ENCODE measurements at places on chromosomes 7 and 10. TPM values are rescaled to one million over a fixed set of nuclear protein-coding genes. Genes with fewer than 3 reads are reported as not detected.
A peak's percentile ranks its signal among the peaks of the same experiment; 100 is the strongest.

OPALIN gene
- total RNA-seq = not detected

HMX2 gene
- total RNA-seq = not detected

OR2A42 gene
- total RNA-seq = not detected

ING3 gene
- total RNA-seq = 37.7 TPM

GRCh38 chr10:31645786-31646185, 282.8 kb downstream of the ARHGAP12 start:
- H3K36me3 ChIP-seq = no peaks in the 10 kb centered on the region
- H3K27ac ChIP-seq = peak overlapping the region; percentile 18
- no peaks in the 10 kb centered on the region for H3K4me1 ChIP-seq
- H3K4me3 ChIP-seq = no peak overlapping the region
- no peak for DNase-seq

- peak; percentile 90 for DNase-seq
- peak overlapping the region; percentile 97 for H3K27ac ChIP-seq
- peaks cover 36% of the 10 kb centered on the region for H3K4me1 ChIP-seq
- no peaks in the 10 kb centered on the region for H3K27me3 ChIP-seq
- no peaks in the 10 kb centered on the region for H3K36me3 ChIP-seq
Measured at GRCh38 chr10:102645741-102646609, 1.7 kb downstream of the TRIM8 start.

DNA sequence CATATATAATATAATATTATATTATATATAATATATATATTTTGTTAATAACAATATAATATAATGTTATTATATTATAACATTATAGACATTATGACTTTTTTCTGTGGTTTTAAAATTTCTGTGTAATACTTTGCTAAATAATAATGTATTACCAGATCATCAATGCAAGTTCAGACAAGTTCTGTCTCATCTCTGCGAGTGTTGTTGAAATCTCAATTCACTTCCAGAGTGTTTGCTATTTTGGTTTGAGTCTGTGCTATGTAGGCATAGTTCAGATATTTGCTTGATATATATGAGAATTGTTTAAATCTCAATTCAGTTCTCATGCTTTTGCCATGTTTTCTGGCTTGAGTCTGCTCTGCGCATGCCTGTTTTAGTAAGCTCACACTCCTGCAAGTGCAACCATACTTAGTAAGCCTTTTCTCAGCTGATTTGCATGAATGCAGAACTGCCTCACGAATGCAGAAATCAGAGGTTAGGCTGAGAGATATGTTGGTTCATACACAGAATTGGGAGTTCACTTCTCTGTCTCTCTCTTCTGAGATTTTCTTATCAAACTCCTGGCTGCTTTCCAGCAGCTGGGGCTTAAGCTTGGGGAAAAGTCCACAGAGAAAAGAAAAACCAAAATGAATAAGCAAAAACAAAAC, 830.2 kb upstream of the SORCS1 start:
- DNase-seq = no peak
- no peaks in the 10 kb centered on the region for H3K27me3 ChIP-seq
- no peak overlapping the region for H3K27ac ChIP-seq
- H3K4me1 ChIP-seq = no peaks in the 10 kb centered on the region

- no peaks in the 10 kb centered on the region for H3K4me1 ChIP-seq
- H3K27ac ChIP-seq = no peak overlapping the region
- H3K27me3 ChIP-seq = no peaks in the 10 kb centered on the region
- H3K4me3 ChIP-seq = no peak overlapping the region
- H3K36me3 ChIP-seq = no peaks in the 10 kb centered on the region
Measured at GRCh38 chr7:28630350-28630749, 218.0 kb downstream of the CREB5 start.

- H3K27ac ChIP-seq = no peak overlapping the region
- H3K36me3 ChIP-seq = no peaks in the 10 kb centered on the region
- DNase-seq = no peak
- H3K27me3 ChIP-seq = no peaks in the 10 kb centered on the region
Measured at GRCh38 chr7:31256506-31256905, 84.0 kb downstream of the NEUROD6 start.

DNA sequence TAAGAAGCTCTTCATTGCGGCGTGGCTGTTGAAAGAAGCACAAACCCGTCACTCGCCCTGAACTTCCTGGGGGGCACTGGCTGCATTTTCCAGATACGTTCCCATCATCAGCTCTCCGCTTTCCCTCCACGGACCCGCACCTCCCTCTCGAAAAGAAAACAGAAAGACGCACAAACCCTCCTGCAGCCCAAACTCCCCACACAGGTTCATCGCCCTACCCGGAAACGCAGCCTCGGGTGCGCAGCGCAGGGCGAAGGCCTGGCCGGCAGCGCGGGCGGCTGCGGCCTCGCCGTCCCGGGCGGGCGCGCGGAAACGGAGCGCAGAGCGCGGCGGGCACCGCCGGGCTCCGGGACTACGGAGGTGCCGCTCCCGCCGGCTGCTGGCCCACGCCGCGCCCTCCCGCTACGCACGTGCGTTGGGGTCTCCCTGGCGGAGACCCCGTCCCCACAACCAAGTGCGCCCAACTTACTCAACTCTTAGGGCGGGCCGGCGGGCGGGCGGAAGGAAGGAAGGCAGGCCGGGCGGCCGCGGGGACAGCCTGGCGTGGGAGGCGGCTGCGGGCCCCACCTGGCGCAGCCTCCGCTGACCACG, 822 bp downstream of the ZNF800 start:
- no peaks in the 10 kb centered on the region for H3K36me3 ChIP-seq
- peaks cover 7% of the 10 kb centered on the region for H3K4me1 ChIP-seq
- no peak for DNase-seq
- peak overlapping the region; percentile 82 for H3K27ac ChIP-seq
- H3K4me3 ChIP-seq = peak overlapping the region; percentile 67

DNA sequence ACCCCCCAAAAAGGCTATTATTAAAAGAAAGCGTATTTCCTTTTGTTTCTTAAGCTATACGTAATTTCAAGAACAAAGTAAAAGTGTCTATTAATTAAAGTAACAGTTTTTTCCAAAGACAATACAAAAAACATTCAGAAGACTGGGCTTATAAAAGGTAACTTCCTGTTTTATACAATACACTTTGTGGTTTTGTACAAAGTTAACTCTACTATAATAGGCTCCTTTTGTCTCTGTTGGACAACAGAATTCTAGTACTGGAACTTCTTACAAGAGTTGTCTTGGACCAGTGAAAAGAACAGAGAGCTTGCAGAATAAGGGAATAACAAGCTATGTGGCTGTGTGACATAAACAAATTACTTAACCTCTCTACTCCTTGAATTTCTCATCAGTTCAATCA, 21.5 kb downstream of the SFMBT2 start:
- H3K27me3 ChIP-seq = no peaks in the 10 kb centered on the region
- no peak overlapping the region for H3K27ac ChIP-seq
- H3K4me1 ChIP-seq = no peaks in the 10 kb centered on the region
- no peaks in the 10 kb centered on the region for H3K36me3 ChIP-seq
- DNase-seq = no peak

- no peak overlapping the region for H3K27ac ChIP-seq
- H3K4me3 ChIP-seq = no peak overlapping the region
- H3K4me1 ChIP-seq = no peaks in the 10 kb centered on the region
- H3K36me3 ChIP-seq = no peaks in the 10 kb centered on the region
- no peaks in the 10 kb centered on the region for H3K27me3 ChIP-seq
Measured at GRCh38 chr7:56009695-56010094, 41.5 kb downstream of the PSPH start.

- no peaks in the 10 kb centered on the region for H3K36me3 ChIP-seq
- peak overlapping the region; percentile 66 for H3K27ac ChIP-seq
- peak overlapping the region; percentile 22 for H3K4me3 ChIP-seq
- no peaks in the 10 kb centered on the region for H3K4me1 ChIP-seq
- peak; percentile 87 for DNase-seq
Measured at GRCh38 chr7:42493436-42494198, 256.6 kb upstream of the GLI3 start.

- no peak overlapping the region for H3K4me3 ChIP-seq
- no peaks in the 10 kb centered on the region for H3K36me3 ChIP-seq
- peak overlapping the region; percentile 73 for H3K27ac ChIP-seq
- DNase-seq = peak; percentile 78
- no peaks in the 10 kb centered on the region for H3K27me3 ChIP-seq
Measured at GRCh38 chr10:88934900-88935672, 17.5 kb downstream of the ACTA2 start.

DNA sequence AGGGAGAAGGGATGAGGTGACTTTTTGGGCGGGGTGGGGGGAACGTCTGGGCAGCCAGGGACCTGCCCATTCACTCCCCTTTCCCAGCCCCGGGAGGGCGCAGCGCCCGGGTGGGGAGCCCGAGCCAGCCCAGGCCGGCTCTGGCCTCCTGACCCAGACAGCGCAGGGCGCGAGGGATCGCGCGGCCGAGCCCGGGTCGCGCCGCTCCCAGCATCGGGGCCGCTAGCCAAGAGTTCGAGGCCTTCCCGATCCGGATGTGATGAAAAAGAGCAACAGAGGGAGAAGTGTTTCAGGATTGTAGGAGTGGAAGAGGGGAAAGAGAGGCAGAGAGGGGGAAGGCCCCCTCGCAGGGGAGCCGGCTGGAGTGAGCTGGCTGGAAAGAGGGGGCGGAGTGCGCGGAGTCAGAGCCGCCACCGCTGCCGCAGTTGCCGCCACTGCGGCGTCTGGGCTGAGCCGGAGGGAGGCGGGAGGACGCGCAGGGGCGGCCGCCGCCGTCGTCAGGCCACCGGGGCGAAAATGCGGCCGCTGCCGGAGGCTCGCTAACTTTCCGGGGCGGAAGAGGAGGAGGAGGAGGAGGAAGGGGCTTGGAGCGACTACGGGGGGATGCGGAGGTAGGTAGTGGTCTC, at the start of gene MDFIC:
MDFIC (plus strand) TSS at position 69 of the 626 bp plus-strand sequence. CDS start 940 bp downstream, outside the sequence.
- H3K4me1 ChIP-seq = peaks cover 8% of the 10 kb centered on the region
- no peaks in the 10 kb centered on the region for H3K27me3 ChIP-seq
- H3K36me3 ChIP-seq = no peaks in the 10 kb centered on the region
- H3K27ac ChIP-seq = peak within 1 kb of the TSS; percentile 93
- peak within 1 kb of the TSS; percentile 80 for H3K4me3 ChIP-seq

DNA sequence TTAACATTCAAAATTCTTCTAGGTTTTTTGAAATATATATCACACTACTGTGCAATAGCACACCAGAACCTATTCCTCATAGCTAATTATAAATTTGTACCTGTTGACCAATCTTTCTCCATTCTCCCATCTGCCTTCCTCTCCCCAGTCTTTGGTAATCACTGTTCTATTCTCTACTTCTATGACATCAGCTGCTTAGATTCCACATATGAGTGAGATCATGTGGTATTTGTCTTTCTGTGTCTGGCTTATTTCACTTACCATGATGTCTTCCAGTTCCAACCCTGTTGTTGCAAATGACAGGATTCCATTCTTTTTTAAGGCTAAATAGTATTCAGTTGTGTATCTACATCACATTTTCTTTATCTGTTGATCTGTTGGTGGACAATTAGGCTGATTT, 54.4 kb upstream of the CCDC6 start:
- H3K4me3 ChIP-seq = no peak overlapping the region
- DNase-seq = no peak
- no peaks in the 10 kb centered on the region for H3K36me3 ChIP-seq

DNA sequence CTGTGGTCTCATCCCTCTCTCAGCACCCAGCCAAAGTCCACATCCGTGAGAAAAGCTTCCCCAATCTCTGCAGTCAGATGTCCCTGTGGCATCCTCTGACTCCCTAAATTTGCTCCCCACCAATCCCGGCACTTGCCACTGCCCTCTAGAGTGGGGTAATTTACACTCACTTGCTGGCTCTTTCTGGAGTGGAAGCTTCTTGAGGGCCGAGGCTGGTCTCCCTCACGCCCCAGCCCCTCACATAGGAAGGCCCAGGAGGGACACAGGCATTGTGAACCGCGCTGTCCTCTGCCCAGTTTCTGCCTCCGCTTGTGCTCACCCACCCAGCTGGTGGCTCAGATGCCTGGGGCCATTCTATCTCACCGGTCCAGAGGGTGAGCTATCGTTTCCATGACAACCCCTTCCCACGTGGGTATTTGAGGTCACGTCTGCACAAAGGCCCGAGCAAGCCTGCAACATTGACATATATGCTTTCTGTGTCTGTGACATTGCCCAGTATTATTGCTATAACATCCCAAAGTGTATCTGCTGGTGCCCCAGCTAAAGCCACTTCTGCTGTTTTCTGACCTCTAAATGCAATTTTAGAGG, 97.3 kb upstream of the CTBP2 start:
- H3K27ac ChIP-seq = no peak overlapping the region
- H3K27me3 ChIP-seq = no peaks in the 10 kb centered on the region
- H3K4me1 ChIP-seq = no peaks in the 10 kb centered on the region

- no peaks in the 10 kb centered on the region for H3K4me1 ChIP-seq
- H3K4me3 ChIP-seq = no peak overlapping the region
- H3K27ac ChIP-seq = no peak overlapping the region
- no peak for DNase-seq
- H3K36me3 ChIP-seq = no peaks in the 10 kb centered on the region
Measured at GRCh38 chr10:94069884-94070283, 76.2 kb downstream of the PLCE1 start.

- H3K27me3 ChIP-seq = no peaks in the 10 kb centered on the region
- no peaks in the 10 kb centered on the region for H3K36me3 ChIP-seq
- H3K4me1 ChIP-seq = no peaks in the 10 kb centered on the region
- no peak overlapping the region for H3K4me3 ChIP-seq
Measured at GRCh38 chr10:6722616-6723004, 142.5 kb upstream of the PRKCQ start.

DNA sequence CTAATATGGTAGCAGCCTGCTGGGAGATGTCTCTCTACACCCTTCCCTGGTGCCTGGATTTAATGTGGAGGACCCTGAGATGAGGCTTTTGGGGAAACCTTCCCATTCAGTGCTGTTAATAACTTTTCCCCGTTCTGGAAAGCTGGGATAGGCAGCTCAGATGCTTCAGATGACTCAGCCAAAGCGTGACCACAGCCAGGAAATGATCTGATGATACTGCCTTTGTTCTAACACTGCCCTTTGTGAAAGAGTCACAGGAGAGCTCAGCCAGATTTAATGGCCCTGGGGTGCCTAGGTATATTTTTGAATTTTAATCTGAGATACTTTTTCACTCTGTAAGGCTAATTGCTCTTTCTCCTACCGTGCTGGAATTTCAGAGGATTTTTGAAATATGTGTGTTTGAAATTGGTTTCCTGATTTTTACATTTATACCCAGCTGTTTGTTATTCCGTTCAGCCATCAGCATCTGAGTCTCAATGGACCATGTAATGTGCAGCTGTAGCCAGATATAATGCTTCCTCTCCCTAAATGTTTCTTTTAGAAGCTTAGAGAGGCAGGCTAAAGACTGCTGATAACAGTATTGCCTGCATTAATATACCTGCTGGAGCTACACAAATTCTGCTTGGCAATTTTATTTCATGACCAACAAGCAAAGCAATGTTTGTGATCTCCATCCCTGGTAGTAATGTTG, 17.8 kb downstream of the CELF2 start:
- H3K4me1 ChIP-seq = no peaks in the 10 kb centered on the region
- no peaks in the 10 kb centered on the region for H3K36me3 ChIP-seq
- DNase-seq = peak; percentile 72

- no peak overlapping the region for H3K4me3 ChIP-seq
- no peak for DNase-seq
- H3K27me3 ChIP-seq = no peaks in the 10 kb centered on the region
Measured at GRCh38 chr10:818526-819220, 112.8 kb downstream of the LARP4B start.

Data from uterus (tissue), 4 donors.